T-helper 22 cell (primary cell): ENCODE measurements at places on chromosomes 5 and 9.

DNA sequence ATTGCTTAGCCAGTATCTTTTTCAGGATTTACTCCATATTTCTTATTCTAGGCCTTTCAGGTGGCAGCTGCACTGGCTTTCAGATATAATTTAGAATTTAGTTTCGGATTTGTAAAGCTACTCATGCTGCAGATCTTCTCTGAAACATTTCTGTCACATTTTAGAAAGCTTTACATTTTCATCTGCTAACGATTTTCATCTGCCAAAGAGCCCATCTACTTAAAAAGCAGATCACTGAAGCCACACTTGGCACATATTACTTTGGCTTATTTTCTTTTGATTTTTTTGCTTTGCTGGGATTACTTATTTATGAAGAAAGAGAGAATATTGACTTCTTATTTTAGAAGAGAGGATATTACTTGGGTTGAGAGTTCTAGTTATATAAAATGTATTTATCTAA lies 98.2 kb downstream of the GHR start:
- DNase-seq: no peak

- no peak for DNase-seq
Observed at GRCh38 chr9:37141015-37141414, 20.6 kb downstream of the ZCCHC7 start.

DNA sequence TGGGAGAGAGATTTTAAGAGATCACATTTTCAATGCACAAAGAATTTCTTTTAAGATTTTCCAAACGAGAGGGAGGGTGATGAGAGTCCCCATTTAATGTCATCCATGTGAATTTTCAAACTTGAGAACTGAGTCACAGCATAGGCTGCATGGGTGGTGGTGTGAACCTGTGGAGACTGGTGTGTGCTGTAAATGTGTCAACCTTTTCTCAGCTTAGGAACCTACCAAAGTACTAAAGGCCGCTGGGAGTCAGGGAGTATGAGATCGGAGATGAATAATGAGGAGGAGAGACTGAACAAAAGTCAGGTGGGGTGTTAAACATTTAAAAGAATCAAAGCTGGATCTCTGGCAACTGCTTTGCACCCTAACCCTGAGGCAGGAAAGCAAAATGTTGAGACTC lies 7.5 kb downstream of the ALDH1A1 start:
- no peak for DNase-seq

- DNase-seq: no peak
Observed at GRCh38 chr5:67409126-67409777, 212.7 kb upstream of the CD180 start.

- no peak for DNase-seq
Observed at GRCh38 chr5:10155897-10156667, 93.6 kb downstream of the ATPSCKMT start.

- no peak for DNase-seq
Observed at GRCh38 chr9:137276473-137277328, 825 bp upstream of the TOR4A start.

GRCh38 chr9:81150016-81150625 lies 539.2 kb downstream of the TLE1 start:
- no peak for DNase-seq

DNA sequence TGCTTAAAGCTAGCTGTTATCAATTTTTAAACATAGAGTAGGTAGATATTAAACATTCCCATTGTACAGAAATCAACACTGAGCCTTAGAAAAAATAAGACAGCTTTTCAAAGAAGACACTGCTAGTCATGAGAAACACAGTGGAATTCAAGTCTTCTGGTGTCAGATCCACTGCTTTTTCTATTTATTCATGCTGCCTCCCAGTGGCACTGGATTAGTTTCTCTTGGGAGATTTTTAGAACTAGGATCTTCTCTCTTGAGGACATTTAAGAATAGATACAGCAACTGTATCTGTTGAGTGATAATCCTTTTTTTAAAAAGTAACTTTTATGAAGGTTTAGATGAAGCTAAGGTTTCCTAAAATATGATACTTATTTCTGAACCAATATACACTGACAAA lies 1635.4 kb upstream of the C9orf72 start:
- no peak for DNase-seq
